Bronchial epithelial cell (primary cell): ENCODE measurements at places on chromosomes 12 and 14. TPM values are rescaled to one million over a fixed set of nuclear protein-coding genes. Genes with fewer than 3 reads are reported as not detected.

DNA sequence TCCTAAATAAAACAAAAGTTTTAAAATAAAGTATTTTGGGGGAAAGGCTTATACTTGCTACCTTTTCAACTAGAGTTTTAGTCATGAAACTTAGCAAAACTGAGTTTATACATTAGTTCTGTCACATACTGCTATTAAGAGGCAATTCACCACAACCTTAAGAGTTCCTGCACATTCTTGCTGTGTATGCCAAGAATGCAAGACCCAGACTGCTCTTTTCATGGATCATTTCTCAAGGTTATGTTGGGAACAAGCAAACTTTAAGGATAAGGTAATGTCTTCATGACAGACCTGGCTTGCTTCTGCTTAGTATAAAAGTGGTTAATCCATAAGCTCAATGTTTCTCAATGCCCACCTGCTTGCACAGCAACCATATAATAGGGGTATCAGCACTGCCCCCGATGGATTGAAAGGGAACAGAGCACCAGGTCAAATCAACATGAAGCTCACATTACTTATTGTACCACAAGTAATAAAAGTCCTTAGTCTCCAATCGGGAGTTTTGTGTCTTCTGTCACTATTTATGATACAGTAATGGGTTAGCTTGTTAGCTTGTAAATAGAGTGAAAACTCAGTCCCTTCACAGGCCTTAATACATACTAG, 67.6 kb downstream of the KIF21A start:
- DNase-seq = no peak

GRCh38 chr12:132280406-132280805, 49.0 kb downstream of the GALNT9 start:
- DNase-seq = no peak

Gene HOXC5
- total RNA-seq = not detected in 2 replicates

GRCh38 chr12:52147964-52148463, 43.8 kb downstream of the KRT80 start:
- DNase-seq = no peak

Gene DHH
- total RNA-seq = 0.13 TPM in 1 of 2 replicates, not detected in the other

- no peak for DNase-seq
Measured at GRCh38 chr12:129064209-129064855, 211.1 kb downstream of the GLT1D1 start.

DNA sequence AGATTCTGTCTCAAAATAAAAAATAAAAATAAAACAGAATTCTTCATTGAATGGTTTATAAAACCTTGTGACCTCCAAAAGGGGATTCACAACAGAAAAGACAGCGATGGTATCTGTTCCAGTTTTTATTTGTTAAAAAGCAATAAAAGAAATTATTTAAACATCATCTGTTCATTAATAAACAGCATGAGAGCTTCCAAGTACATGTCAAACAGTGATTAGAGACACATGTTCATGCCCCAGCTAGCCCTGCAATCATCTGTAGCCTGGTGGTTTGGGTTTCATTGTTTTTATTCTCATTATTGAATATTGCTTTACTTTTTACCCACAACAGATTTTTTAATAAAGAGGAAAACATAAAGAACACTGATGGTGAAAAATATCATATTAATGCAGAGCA, 173.3 kb downstream of the ANO2 start:
- DNase-seq = no peak

GRCh38 chr14:95516554-95517181, at the start of gene SYNE3:
TSS of gene SYNE3 (minus strand) at chr14:95516650. CDS start at chr14:95475821, 40,829 bp downstream.
- DNase-seq = no peak

GRCh38 chr12:64064706-64065105, 157.4 kb downstream of the KICS2 start:
- DNase-seq = no peak

DNA sequence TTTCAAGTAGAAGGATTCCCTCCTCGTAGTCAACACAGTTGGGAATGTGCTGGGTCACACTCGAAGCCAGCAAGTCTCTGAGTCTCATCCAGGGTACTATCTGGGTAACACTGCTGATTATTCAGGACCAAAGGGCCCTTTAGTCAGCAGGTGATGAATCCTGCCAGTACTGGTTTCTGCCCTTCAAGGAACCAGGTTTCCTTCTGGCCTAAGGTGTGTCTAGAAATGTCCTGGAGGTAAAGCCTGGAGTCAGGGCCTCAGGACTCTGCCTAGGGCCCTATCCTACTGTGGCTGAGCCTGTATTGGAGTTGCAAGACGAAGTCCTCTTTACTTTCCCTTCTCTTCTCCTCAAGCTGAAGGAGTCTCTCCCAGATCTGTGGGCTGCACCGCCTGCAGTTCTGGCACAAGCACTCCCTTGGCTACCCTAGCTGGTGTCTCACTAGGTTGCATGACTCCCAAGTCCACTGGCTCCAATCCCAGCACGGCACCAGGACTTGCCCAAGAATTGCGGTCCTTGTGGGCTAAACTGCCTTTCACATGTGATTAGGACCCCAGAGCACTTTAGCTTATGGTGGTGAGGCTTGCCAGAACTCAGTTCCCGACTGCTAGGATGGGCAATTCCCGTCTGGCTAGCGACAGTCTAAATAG, 193.7 kb upstream of the PDE3A start:
- no peak for DNase-seq

- no peak for DNase-seq
Measured at GRCh38 chr12:75487308-75487707, 6.8 kb downstream of the GLIPR1 start.

DNA sequence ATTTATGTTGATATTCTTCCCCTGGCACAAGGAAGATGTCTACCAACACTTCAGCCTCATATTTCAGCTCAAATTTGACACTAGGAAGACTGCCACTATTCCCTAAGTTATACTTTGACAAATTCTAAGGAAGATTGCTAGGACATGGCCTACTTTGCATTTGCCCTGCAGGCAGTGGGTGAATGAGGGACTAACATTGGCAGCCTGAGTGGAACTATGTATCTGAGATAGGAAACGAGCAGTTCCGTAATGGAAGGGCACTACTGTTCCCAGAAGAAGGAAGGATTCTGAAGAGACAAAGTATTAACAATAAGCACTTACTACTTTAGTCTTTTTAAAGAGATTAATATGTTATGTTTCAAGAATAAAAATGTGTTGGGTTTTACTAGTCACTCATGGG, 115.1 kb downstream of the SLC16A7 start:
- DNase-seq = no peak

Gene KRT80
- total RNA-seq = 14.7 and 66.4 TPM in 2 replicates

GRCh38 chr12:45634273-45634917, 95.1 kb upstream of the ARID2 start:
- no peak for DNase-seq

DNA sequence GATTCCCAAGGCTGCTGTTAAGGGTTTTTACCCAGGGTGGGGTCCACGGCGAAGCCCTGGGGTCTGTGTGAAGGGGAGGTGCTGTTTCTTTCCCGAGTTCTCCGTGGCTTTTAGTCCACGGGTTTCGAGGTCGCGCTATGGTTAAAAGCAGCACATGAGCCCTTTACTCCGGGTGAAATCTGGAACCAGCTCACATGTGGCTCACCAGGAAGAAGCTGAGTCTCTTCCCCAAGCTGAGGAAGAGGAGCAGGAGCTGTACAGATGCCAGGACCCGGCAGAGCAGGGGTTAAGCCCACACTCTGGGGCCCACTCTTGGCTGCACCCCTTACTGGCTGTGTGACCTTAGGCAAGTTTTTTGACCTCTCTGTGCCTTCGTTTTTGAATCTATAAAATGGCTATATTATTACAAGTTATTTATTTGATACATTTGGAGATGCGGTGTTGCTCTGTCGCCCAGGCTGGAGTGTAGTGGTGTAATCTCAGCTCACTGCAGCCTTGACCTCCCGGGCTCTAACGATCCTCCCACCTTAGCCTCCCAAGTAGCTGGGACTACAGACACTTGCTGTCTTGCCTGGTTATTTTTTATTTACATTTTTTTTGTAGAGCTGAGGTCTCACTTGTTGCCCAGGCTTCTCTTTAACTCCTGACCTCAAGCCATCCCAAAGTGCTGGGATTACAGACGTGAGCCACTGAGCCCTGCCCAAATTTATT, 266.3 kb downstream of the AACS start:
- no peak for DNase-seq

Gene KRT77
- under 0.01 TPM in 1 of 2 replicates, not detected in the other for total RNA-seq

Gene SLC7A8
- 1.1 and 9.0 TPM in 2 replicates for total RNA-seq

- peak; percentile 37 for DNase-seq
Measured at GRCh38 chr12:70332236-70332635, 33.9 kb upstream of the KCNMB4 start.

- peak; percentile 13 for DNase-seq
Measured at GRCh38 chr14:86654558-86655184, 1124.7 kb downstream of the FLRT2 start.

- DNase-seq = no peak
Measured at GRCh38 chr14:93369713-93370266, 22.8 kb downstream of the COX8C start.

Gene BHLHE41
- 2.1 TPM in 1 of 2 replicates, not detected in the other for total RNA-seq

Gene TAS2R9
- total RNA-seq = not detected in 2 replicates

Gene PDE3A
- under 0.01 TPM in 1 of 2 replicates, not detected in the other for total RNA-seq

DNA sequence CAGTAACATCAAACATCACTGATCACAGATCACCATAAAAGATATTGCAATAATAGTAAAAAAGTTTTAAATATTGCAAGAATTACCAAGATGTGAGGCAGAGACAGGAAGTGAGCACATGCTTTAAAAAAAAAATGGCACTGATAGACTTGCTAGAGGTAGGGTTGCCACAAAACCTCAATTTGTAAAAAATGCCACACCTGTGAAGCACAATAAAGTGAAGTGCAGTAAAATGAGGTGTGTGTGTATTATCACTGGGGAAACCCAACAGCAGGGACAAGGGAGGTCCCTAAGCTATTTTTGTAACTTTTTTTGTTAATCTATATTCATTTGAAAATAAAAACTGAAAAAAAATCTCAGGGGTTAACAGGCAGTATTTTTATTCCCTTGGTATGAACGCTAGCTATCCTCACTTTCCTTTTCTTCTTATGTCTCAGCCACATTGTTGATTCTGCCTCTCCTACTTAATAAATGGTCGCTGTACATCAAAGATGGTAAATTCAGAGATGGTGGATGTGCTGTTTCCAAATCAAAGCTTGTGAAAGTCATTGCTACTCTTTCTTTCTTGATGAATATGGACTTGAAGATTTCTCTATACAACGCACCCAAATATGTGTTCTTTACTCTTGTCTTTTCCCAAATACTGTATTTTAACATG, 14.0 kb upstream of the KLRD1 start:
- DNase-seq = no peak

DNA sequence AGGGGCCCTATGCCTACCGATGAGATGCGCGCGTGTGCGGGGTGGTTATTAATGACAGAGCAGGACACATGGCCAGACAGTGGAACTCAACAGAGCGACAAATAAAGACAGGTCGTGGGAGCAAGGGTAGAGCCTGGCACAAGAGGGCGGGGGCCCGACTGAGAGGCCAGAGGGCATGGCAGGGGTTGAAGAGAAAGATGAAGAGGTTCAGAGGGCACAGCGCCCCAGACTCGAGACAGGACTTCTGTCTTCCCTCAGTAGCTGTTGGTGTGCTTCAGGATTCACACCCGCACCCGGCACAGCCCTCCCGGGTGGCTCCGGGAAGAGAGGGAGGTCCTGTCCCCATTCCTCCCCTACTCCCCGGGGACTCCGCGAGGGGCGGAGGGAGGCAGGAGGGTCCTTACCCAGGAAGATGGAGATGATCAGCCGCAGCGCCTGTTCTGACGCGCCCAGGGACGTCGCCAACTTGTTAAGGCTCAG, 366 bp downstream of the LPCAT3 start:
- DNase-seq = no peak

DNA sequence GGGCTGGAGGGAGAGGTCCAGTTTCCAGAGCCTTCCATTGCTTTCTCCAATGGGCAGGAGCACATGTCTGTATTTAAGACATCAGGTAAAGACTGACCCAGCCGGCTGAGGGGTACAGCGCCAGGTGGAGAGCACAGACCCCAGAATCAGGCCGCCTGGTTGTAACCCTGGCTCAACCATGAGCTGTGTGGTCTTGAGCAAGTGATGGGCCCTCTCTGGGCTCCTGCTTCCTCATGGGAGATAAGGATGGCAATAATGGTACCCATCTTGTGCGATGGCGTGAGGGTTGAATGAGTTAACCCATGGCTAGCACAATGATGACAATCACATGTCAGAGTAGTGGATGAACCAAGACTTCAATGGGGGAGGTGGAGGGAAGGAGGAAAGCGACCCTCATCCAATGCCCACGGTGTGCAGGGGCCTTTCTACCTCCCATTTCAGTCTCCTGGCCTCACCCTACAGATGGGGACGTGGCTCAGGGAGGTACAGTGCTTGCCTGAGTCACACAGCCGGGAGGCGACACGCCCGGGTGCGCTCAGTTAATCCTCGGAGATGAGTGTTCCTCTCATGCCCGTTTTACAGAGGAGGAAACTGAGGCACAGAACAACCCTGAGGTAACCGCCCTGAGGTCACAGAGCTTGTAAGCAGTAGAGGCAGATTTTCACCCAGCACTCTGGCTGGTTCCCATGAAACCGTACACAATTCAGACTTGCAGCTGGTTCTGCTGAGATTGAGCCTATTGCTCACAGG, 163.9 kb downstream of the RBM19 start:
- peak; percentile 11 for DNase-seq

Gene RNASE7
- total RNA-seq = 8.2 and 12.1 TPM in 2 replicates

Gene WIF1
- total RNA-seq = not detected in 2 replicates

Gene HOXC11
- total RNA-seq = not detected in 2 replicates

DNA sequence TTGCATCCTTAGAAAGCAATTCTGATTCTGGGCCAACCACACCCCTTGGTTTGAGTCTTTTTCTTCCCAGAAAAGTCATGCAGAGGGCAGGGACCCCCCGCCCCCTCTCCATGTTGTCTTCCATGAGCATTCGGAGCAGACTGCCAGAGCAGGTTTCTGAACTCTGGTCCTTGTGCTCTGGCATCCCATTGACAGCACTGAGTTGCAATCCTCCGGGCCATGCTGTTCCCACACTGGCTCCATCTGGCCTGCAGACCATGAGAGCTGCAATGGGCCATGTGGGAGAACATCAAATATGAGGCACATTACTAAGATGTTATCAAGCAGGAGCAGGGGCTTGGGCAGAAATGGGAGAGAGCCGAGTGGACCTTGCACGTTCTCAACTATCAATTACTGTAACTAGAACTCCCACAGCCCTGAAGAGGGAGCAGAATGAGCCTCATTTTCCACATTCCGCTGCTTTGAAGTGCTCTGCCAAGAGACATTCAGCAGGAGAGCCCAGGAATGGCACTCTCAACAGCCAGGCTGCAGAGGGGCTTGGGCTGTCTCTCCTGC, 157.4 kb downstream of the STXBP6 start:
- DNase-seq = no peak

Gene DERA
- total RNA-seq = 58.4 and 83.3 TPM in 2 replicates

DNA sequence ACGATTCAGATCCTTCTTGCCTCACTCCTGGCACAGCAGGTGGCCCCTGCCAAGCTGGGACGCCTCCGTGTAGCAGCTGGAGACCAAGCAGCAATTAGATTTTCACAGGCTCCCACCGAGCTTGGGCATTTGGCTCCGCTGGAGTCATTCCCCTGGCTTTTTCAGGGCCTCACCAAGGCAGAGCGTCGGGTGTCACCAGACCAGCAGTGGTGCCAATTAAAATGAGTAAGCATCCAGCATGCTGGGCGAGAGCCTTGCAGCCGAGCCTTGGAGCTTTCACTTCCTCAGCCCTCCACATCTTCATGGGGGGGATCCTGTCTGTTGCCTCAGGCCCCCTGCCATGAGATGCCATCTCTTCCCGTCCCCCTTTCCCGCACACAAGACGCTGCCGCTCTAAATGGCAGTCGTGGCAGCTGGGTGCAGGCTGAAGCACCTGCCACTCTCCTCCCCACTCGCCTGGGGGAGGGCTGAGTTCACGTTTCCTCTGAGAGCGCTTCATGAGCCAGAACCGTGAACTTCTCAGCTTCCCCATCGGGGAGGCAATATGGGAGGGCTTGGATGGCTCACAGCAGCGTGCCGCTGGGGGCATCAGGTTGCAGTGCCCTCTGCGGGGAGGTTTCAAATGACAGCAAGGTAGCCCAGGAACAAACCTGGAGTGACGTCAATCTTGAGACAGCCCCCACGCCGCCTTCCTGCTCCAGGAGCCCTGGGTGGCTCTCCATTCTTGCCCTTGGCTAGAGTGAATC, 11.7 kb downstream of the TPCN1 start:
- DNase-seq = no peak
